Activated naive CD4-positive, alpha-beta T cell treated with Interleukin-2 at 50 U/mL for 16 hours (primary cell): ENCODE measurements at places on chromosomes 12 and 14.

- DNase-seq: no peak
Observed at GRCh38 chr12:130181211-130181610, 18.9 kb downstream of the FZD10 start.

DNA sequence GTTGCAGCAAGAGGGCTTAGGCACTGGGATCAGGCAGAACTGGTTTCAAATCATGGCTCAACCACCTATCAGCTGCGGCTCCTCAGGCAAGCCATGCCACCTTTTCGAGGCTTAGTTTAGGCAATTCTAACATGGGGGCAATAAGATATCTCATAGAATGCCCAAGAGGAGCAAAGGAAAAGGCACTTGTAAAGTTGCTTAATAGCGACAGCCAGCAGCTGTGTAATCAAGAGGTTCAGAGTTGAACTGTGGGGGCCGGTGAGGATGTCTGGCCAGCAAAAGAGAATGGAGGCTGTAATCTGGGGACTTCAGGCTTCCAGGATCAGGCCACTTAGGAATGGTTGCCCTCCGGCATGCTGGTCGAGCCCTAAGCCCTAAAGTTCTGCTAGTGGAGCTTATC is 3.0 kb upstream of the TCHP start:
- no peak for DNase-seq

DNA sequence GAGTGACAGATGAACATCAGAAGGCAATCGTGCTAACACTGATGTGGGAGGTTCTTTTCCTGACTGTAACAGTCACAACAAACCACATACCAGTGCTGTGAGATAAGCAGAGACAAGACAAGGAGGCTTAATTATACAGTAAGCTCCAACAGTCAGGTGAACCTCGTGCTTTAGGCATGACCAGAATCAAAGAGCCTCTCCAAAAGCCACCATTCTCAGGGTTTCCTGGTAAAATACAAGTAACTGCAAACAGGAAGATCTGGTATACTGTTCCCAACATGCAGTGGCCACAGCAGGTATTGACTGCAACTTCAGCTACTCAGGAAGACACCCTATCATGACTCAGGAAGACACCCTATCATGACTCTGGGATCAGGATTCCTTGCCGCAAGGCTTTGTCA is 47.3 kb upstream of the GTF2A1 start:
- DNase-seq: no peak

DNA sequence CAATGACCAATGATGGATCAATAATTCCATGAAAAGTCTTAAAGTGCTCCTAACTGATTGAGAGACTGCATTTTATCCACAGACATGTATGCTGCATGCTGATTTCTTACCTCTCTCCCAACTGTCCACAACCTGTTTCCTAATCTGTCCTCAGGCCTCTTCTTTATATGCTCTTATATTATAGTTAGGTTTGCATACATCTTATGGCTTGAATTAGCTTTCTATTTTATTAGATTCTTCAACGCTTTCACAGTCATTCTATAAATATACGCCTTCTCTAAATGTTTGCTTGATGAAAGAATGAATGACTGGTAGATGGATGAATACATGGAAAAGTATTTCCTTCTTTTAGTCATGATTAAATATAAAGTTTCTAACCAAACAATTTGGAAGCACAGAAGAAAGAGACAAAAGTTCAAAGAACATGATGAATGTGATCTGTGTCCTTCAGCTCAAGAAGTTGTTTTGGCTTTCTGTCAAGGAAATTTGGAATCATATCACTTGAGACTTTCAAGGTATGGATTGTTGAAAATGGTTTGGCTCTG is 91.8 kb upstream of the NPAS3 start:
- DNase-seq: no peak
